Cardiac septum (tissue), 1 donor: ENCODE measurements at places on chromosomes 3 and 15. TPM values are rescaled to one million over a fixed set of nuclear protein-coding genes. Genes with fewer than 3 reads are reported as not detected.

The IL17RB gene
- total RNA-seq, result 0.08 TPM

The TTLL13 gene
- total RNA-seq, result 0.16 TPM

DNA sequence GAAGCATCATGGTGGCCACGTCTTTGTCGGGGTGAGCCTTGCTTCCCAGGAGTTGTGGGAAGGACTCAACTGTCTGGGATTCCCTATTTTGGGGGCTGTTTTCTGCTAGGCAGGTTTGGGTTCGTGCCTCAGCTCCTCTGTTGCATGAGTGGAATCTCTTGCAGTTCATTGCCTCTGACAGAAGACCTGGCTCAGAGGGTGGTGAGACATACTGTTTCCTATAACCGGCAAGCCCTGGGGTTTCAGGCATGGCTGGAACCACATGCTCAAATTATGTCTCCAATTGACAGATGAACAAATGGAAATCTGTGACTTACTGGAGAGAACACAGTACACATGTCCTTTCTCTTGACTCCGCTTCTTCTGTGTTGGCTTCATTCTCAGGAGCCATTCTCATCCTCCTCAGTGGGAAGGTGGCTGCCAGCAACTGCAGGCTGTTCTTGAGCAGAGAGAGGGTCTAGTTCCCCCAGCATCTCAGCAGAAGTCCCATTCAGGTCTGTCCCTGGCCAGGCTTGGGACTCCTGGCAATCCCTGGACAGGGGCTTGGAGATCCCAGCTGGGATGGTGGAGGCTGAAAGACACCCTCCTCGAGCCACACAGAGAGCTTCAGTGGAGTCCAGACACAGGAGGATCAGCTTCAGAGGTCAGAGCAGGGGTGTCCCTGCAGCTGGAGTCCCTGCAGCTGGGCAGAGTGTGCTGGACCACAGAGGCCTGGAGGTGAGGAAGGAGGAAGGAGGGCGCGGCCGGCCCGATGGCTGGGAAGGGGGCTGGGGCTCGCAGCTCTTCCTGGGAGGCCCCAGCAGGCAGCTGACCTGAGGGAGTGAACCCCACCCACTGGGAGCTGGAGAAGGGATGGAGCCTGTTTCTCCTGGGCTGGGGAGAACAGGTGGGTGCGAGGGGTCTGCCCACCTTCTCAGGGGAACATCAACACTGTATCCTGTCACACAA is 97.6 kb downstream of the LSM3 start:
- no peak for DNase-seq

GRCh38 chr3:60025096-60026050 is 975.5 kb upstream of the CFAP20DC start:
- no peak for DNase-seq

DNA sequence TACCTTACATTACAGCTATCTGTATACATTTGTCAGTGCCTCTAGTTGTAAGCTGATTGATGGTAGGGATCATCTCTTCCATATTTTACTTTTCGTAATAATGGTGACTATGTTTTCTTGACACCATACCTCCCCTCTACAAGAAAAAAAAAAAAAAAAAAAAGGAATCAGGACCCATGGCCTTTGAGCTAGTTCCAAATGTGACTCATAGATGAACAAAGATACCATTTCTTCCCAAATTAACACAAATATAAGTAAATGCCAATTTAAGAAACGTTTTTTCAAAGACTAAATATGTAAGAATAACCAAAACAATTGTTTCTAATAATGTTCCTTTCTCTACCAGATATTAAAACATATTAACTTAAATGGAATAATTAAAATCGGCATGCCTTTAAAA is 23.1 kb downstream of the UBE3A start:
- no peak for DNase-seq

GRCh38 chr15:25535866-25536265 is 97.0 kb upstream of the UBE3A start:
- no peak for DNase-seq

- DNase-seq, result peak; percentile 93
Observed at GRCh38 chr15:68559345-68560310, 19.2 kb upstream of the CORO2B start.

- no peak for DNase-seq
Observed at GRCh38 chr3:159866201-159866746, 122.4 kb upstream of the IL12A start.

GRCh38 chr3:17579289-17580031 is 163.0 kb downstream of the TBC1D5 start:
- DNase-seq, result no peak

- no peak for DNase-seq
Observed at GRCh38 chr3:129795186-129796010, 98.1 kb downstream of the TMCC1 start.

DNA sequence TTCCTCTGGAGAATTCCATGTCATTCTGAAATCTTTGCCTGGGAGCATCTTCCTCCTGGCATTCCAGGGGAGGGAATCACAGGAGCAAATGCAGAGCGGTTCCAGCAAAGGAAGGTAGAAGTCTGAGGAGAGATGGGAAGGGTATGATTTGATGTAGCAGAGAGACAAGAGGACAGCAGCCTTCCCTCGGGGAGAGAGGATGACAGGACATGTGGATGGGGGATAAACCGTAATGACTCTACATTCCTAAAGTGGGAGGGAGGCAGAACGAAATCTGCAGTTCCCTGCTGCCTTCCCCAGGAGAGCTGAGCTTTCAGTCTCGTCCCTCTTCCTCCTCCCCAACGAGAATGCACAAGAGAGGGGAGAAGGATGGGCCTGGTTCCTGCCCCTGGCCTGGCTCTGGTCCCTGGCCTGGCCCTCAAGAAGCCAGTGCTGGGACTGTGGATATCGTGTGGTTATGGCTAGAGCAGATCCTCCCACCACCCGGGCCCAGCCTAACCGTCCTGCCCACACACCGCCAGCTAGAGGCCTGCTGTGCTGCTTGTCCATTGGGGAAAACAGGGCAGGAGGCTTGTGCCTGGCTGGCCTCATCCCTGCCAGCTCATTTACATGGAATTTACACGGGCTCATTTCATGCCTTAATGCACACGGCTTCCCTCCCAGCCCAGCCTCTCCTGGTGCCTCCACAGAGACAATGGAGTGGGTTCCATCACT is 26.6 kb downstream of the SEMA7A start:
- DNase-seq, result no peak

GRCh38 chr3:174651951-174652350 is 207.2 kb upstream of the NAALADL2 start:
- DNase-seq, result no peak
